Activated T-helper 17 cell treated with anti-CD3 and anti-CD28 coated beads, Interleukin-2, amount 50 U/mL, for 72 hours (primary cell): ENCODE measurements at places on chromosomes 4 and X. TPM values are rescaled to one million over a fixed set of nuclear protein-coding genes. Genes with fewer than 3 reads are reported as not detected.

DNA sequence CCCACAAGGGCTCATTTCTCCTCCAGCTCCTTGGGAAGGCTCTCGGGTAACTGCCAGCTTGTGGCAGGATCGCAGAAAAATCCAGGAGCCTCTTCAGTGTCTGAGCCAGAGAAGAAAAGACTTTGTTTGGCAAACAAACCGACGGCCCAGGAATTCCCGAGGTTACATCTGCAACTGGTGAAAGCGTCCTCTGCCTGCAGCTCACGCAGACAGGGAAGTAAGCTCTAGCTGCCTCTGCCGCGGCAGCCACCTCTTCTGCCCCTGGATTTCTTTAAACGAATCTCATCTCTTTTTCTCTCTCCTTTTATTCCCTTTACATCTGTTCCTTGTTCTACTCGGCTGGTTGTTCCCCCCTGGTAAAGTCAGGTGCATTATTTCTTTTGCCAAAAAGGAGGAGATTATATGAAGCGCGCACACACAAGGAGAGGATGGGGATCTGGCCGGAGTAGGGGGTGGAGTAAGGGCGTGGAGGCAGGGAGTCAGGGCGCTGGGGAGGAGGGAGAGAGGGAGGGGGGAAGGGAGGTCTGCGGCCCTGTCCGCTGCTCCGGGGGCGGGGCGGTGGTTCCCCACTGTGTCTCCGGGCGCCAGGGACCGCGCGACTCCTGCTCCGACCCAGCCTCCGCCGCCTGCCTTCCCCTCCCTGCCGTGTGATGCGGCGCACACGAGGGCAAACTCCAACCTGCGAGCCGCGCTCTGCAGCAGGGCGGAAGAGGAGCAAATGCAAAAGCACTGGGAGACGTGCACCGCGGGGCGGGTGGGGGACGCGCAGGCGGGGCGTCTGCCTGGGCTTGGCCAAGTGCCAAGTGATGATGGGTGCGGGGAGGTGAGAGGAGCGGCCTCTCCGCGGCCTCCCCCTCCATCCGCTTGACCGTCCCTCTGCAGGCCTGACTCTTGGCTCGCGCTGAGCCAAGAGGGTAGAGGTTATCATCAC is at the start of gene DCHS2:
TSS of gene DCHS2 (minus strand) at position 459 of the 931 bp plus-strand sequence. CDS start at position 15, 444 bp downstream.
- ATAC-seq = peak; percentile 39

GRCh38 chr4:107780665-107781064 is 44.1 kb upstream of the SGMS2 start:
- no peak for ATAC-seq

- no peak for ATAC-seq
Observed at GRCh38 chr4:35933901-35934300, 310.4 kb downstream of the ARAP2 start.

- ATAC-seq = no peak
Observed at GRCh38 chr4:172978848-172979247, 189.8 kb upstream of the GALNT7 start.

FATE1 gene
- not detected for total RNA-seq

GRCh38 chr4:24395937-24396336 is 188.4 kb downstream of the DHX15 start:
- no peak for ATAC-seq

DNA sequence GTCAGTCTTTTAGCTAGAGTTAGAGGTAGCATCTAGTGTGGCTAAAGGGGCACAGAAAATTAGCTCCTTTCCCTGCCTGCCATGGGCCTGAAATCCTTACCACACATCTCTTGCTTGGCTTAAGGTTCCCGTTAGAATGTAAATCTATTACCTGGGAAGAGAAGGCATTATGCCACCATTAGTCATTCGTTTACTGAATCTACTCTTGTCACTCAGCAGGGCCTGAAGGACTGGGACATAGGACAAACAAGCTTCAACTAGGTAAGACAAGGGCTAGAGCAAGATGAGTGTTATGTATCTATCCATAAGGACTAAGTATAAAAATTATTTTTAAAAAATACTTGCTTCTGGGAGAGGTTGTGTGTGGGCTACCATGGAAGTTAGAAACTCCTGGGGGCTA is 112.4 kb downstream of the CT47B1 start:
- ATAC-seq = no peak

FREM3 gene
- not detected for total RNA-seq

WWC2 gene
- total RNA-seq = 11.9 TPM

DNA sequence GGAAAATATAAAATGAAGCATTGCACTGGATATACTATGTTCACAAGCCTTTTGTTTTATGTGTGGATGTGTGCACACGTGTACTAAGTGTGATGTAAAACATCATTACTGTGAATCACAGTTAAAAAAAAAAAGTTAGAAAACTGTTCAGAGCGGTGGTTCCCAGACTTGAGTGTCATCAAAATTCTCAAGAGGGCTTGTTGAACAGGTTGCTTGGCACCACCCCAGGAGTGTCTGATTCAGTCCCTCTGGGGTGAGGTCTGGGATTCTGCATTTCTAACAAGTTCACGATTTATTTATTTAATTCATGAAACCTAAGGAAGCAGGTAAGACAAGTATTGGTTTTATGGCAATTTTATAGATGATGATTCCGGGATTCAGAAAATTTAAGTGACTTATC is 1.8 kb downstream of the CENPU start:
- ATAC-seq = no peak

ARHGAP4 gene
- 147 TPM for total RNA-seq

- ATAC-seq = no peak
Observed at GRCh38 chr4:15543537-15544247, 74.0 kb downstream of the CC2D2A start.

UGT8 gene
- total RNA-seq = 1.4 TPM

GRCh38 chr4:41660352-41660751 is 88.2 kb downstream of the PHOX2B start:
- ATAC-seq = no peak

RBM46 gene
- not detected for total RNA-seq

ERCC6L gene
- 13.2 TPM for total RNA-seq

- ATAC-seq = peak; percentile 74
Observed at GRCh38 chr4:86497980-86498862, 95.9 kb upstream of the PTPN13 start.

DNA sequence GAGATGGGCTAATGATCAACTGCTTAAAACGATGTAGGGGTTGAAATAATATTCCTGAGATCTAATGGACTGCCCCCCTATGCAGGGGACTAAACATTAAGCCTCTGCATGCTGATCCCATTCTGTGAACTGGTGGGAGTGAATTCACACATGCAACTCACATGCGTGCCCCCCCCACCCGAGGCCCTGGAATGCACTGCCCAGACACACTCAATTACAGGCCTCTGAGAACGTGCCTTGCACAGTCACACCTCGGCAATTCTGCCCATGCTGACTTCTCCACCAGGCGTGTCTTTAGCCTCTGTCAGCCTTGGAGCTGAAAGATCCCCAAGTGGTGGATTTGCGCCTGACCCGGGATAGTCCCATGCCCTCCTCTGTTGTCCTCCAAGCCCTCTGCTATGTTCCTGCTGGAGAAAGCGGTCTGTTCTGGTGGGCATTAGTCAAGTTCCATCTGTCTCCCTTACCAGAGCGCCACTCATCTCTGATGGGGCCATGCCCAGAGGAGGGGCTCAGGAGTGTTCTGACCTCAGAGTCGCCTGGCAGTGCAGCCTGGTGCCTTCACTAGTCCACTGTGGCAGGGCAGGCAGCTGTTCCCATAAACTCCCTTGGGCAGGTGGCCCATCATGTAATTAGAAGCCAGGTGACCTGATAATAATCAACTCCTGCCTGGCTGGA is 86.5 kb downstream of the DRD5 start:
- no peak for ATAC-seq

DNA sequence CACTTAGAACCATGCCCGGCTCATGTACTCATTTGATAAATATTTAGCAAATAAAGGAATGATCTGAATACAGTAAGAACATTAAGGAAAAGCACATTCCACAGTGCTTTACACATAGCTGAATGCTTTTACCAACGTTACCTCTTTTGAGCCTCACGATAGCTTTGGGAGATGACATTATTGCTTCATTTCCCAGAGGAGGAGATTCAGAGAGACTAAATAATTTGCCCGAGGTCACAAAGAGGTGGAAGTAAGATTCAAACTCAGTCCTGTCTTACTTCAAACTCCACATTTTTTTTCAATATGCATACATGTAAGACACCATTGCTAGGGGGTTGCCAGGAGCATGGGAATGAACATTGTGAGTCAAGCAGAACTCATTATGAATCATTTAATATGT is 538.5 kb downstream of the BCOR start:
- ATAC-seq = no peak

BEX2 gene
- total RNA-seq = 4.8 TPM

PFKFB1 gene
- 0.42 TPM for total RNA-seq

GRCh38 chr4:137754652-137755471 is 222.6 kb upstream of the PCDH18 start:
- ATAC-seq = no peak

CXCL8 gene
- 14.5 TPM for total RNA-seq

DNA sequence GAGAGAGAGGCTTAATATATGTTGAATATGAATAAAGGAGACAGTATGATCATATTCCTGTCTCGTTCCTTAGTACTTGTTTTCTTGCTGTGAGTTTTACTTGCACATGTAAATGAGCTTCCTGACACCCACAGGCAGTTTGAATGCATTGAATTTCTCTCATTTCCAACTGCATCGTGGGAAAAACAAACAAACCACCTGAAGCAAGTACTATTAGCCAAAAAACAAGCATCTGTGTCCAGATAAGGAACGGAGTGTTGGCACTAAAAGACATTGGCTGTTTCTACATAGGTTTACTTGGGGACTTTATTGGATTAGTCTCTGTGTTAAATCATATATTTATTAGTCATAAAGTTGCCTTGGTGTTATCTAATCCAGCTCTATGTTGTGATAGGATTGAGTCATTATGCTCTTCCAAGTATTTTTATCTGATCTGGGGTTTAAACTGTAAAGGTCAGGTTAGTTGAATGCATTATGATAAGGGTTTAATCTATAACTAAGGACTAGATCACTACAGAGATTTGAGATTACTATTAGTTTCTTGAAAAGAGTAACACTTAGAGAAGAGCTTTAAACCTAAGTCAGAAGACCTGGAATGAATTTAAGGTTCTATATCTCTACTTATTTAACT is 339.0 kb upstream of the SPANXN4 start:
- no peak for ATAC-seq

CT45A5 gene
- not detected for total RNA-seq

DNA sequence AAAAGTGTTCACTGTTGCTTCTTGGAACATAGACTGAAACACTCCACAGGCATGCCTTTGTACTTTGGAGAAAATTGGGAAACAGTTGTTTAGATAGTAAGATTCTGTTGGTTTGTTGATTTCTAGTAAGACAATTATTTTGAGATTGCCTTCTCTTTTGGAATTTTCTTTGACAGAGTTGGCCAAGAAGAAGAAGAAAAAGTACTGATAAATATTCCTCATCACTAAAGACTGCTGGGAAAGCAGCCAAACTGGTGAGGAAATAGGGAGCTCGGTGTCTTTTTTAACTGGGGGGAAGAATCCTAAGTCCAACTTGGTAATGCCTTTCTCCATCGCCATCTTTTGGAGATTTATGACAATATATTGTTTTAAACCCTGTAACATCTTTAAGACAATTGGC is 370.7 kb downstream of the GPAT3 start:
- ATAC-seq = no peak

GRCh38 chr4:120317713-120318112 is 251.1 kb upstream of the MAD2L1 start:
- ATAC-seq = no peak

GRCh38 chrX:133650239-133650638 is 234.9 kb upstream of the GPC4 start:
- ATAC-seq = no peak

DNA sequence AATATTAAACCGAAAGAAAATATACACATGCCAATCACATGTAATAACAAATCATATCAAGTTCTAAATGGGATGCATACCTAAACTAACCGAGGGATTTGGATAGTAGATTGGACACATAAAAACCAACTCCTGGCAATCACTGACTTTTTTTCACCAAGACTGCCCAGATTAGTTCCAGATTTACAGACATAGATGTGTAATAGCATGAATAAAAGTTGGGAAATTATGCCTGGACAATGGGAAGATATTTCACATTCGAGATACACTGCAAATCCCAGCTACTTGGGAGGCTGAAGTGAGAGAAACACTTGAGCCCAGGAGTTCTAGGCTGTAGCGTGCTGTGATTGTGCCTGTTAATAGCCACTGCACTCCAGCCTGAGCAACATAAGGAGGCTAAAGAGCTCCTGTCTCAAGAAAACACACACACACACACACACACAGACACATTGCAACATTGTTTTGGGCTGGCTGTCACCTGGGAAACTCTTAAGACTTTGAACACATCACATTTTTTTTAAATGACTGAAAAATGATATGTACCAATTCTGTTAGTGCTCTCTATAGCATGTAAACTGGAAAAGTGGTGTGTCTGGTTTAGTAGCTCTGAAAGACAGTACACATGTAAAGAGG is 5.7 kb downstream of the RAB40A start:
- no peak for ATAC-seq

CPEB2 gene
- total RNA-seq = 10.5 TPM

P2RY8 gene
- total RNA-seq = 105 TPM

GAGE2A gene
- not detected for total RNA-seq

DNA sequence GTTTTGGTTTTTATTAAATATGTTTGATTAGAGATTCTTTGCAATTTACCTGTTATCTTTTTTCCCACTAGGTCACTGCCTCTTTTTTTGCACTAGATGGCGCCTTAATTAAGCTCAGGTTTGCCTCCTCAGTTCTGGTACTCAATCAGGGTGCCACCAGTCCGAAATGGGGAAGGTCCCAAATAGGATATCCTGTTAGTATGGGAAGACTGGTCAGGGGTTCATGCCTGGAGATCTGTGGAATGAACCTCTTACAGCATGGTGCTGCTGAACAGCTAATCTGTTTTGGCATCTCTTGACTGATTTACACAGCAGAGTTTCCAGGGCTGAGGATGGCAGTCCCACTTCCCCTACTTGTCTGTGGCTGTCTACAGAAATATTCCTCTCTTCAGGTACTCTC is 24.2 kb upstream of the VSIG1 start:
- no peak for ATAC-seq
